Pericardium fibroblast (primary cell): ENCODE measurements at places on chromosomes 7 and 10. TPM values are rescaled to one million over a fixed set of nuclear protein-coding genes. Genes with fewer than 3 reads are reported as not detected.

The HOXA3 gene
- 4.0 and 8.3 TPM in 2 replicates for total RNA-seq

The ST7 gene
- total RNA-seq: 17.3 and 31.7 TPM in 2 replicates

The ZCWPW1 gene
- 0.58 and 2.4 TPM in 2 replicates for total RNA-seq

The SLC26A4 gene
- 0.12 and 0.17 TPM in 2 replicates for total RNA-seq

The TRPV5 gene
- total RNA-seq: not detected in 2 replicates

The UPF2 gene
- 6.8 and 9.4 TPM in 2 replicates for total RNA-seq

The PRKCQ gene
- total RNA-seq: 0.09 and 0.12 TPM in 2 replicates

The UCMA gene
- total RNA-seq: not detected in 2 replicates

The PAPOLB gene
- 0.12 TPM in 1 of 2 replicates, not detected in the other for total RNA-seq

The C7orf33 gene
- total RNA-seq: not detected in 2 replicates

The PTPRZ1 gene
- 0.34 and 2.7 TPM in 2 replicates for total RNA-seq

The H2BK1 gene
- not detected in 2 replicates for total RNA-seq

The SEMA4G gene
- total RNA-seq: 1.4 and 2.3 TPM in 2 replicates

The PDZD8 gene
- 12.7 and 19.3 TPM in 2 replicates for total RNA-seq

The AVL9 gene
- total RNA-seq: 12.6 and 19.7 TPM in 2 replicates

The CELF2 gene
- total RNA-seq: 29.4 and 47.8 TPM in 2 replicates

The AS3MT gene
- 0.70 and 1.0 TPM in 2 replicates for total RNA-seq

The UTF1 gene
- not detected in 2 replicates for total RNA-seq

The PRKAR2B gene
- total RNA-seq: 3.6 and 4.0 TPM in 2 replicates

The SAP25 gene
- total RNA-seq: 0.93 and 2.4 TPM in 2 replicates

The CALML3 gene
- not detected in 2 replicates for total RNA-seq

The RBP3 gene
- total RNA-seq: not detected in 2 replicates

The EVX1 gene
- not detected in 2 replicates for total RNA-seq

The PON2 gene
- total RNA-seq: 39.3 and 99.9 TPM in 2 replicates

The SNX10 gene
- total RNA-seq: not detected in 2 replicates

The HOGA1 gene
- 0.17 and 0.58 TPM in 2 replicates for total RNA-seq

The ACBD7 gene
- 0.47 and 2.5 TPM in 2 replicates for total RNA-seq

The KLHL7 gene
- total RNA-seq: 18.6 and 26.8 TPM in 2 replicates

The NUTM2E gene
- 0.47 TPM in 1 of 2 replicates, not detected in the other for total RNA-seq

The NPFFR1 gene
- total RNA-seq: not detected in 2 replicates
